ENCODE measurements at places on chromosomes 5 and 9. TPM values are rescaled to one million over a fixed set of nuclear protein-coding genes. Genes with fewer than 3 reads are reported as not detected.

DNA sequence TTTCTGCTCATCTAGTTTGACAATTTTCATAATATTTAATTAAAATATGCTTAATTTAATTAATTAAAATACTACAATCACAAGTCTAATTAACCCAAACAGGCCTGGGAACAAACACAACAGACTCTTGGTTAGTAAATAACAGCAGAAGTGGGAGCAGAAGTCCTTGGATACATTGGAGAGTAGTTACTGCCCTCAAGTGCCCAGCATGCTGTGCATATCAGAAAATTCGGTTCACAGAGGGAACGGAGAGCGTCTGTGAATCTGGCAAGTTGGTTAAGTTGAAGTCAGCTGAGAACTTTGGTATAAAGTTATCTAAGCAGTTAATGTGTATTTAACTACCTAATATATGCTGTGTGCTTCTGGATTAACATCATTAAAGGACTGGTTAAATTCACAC, 87.0 kb upstream of the ATG10 start:
- no peaks in the 10 kb centered on the region for H3K36me3 ChIP-seq
- no peak for DNase-seq
- no peak overlapping the region for H3K27ac ChIP-seq

The TMC1 gene
- 0.62 TPM for total RNA-seq

GRCh38 chr5:143606043-143606752, 202.7 kb upstream of the NR3C1 start:
- no peak overlapping the region for H3K27ac ChIP-seq
- H3K4me3 ChIP-seq = no peak overlapping the region
- no peaks in the 10 kb centered on the region for H3K27me3 ChIP-seq
- no peak for DNase-seq
- H3K36me3 ChIP-seq = no peaks in the 10 kb centered on the region

The PDZD2 gene
- 18.0 TPM for total RNA-seq

The PWWP2A gene
- total RNA-seq = 29.4 TPM

The GOLM1 gene
- total RNA-seq = 14.4 TPM

GRCh38 chr5:88691945-88692868, 190.8 kb downstream of the MEF2C start:
- no peak overlapping the region for H3K4me3 ChIP-seq
- no peaks in the 10 kb centered on the region for H3K36me3 ChIP-seq
- no peaks in the 10 kb centered on the region for H3K4me1 ChIP-seq
- H3K27me3 ChIP-seq = peaks cover 3% of the 10 kb centered on the region
- DNase-seq = peak; percentile 72

The PNPLA7 gene
- 7.6 TPM for total RNA-seq

GRCh38 chr5:170293273-170293672, 4.3 kb downstream of the LCP2 start:
- no peak overlapping the region for H3K27ac ChIP-seq
- DNase-seq = no peak
- no peaks in the 10 kb centered on the region for H3K4me1 ChIP-seq
- H3K27me3 ChIP-seq = no peaks in the 10 kb centered on the region

- H3K4me1 ChIP-seq = no peaks in the 10 kb centered on the region
- no peak overlapping the region for H3K4me3 ChIP-seq
- DNase-seq = peak; percentile 67
- H3K36me3 ChIP-seq = no peaks in the 10 kb centered on the region
- H3K27me3 ChIP-seq = no peaks in the 10 kb centered on the region
- H3K27ac ChIP-seq = no peak overlapping the region
Observed at GRCh38 chr9:89676281-89676680, 71.5 kb downstream of the GADD45G start.

DNA sequence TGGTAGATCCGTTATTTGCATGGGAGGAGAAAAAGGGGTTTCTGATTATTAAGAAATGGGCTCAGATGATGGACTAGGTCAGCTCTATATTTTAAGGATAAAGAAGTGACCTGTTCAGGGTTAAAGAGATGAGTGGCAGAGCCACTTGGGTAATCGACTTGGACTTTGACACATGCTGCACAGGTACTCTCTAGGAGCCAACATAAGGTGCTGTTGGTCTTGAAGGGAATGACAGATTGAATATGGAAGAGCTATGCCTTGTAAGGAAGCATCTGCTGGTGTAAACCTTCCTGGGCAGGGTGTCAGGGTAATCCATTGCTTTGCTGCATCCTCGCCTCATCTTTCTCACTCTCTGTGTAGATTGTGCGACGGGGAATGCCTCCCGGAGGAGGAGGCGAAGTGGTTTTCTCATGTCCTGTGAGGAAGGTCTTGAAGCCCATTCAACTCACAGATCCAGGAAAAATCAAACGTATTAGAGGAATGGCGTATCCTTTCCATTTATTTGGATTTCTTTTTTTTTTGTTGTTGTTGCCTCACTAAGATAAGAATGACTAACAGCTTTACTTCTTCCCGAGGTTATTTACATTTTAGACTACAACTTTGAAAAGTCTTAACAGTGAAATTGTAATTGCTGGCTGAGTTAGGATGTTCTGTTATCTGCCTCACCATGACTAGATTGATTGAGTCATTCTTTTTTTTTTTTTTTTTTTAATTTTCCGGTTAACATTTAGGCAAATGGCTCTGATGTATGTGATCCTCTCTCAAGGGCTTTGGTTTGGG, 41.2 kb downstream of the RCL1 start:
- no peaks in the 10 kb centered on the region for H3K36me3 ChIP-seq
- no peaks in the 10 kb centered on the region for H3K27me3 ChIP-seq
- no peak overlapping the region for H3K4me3 ChIP-seq
- H3K4me1 ChIP-seq = peaks cover 2% of the 10 kb centered on the region

The FBP2 gene
- total RNA-seq = not detected
